ENCODE measurements at places on chromosomes 7 and 10.

DNA sequence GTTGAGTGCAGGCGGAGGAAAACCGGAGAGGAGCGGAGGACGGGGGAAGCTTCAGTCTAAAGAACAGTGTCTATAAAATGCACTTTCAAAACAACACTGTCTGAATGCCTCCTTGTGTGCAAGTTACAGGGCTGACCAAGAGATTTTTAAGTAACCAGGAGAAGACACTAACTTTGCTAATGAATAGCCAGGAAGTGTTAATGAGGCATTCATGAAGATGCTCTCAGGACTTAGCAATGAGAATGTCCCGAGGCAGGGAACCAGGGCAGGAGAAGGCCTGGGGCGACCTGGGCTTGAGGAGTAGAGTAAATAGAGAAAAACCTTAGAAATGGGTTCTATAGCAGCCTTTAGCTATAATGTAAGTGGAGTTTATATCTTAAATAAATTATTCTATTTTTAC lies 312.1 kb downstream of the SKIDA1 start:
- no peak for DNase-seq

DNA sequence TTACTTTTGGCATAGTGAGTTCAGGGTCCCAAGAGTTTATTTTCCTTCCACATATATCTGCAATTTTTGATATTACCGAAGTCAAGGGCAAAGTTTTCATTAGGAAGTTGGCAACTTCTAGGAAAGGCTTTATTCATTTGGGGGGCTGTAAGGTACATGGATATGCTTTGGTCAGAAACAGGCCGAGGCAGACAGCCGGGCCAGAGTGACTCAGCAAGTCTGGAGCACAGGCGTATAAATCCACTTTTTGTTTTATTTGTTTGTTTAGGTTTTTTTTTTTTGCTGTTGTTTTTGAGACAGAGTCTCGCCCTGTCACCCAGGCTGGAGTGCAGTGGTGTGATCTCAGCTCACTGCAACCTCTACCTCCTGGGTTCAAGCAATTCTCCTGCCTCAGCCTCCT lies 3.7 kb downstream of the ZNF680 start:
- no peak for DNase-seq

DNA sequence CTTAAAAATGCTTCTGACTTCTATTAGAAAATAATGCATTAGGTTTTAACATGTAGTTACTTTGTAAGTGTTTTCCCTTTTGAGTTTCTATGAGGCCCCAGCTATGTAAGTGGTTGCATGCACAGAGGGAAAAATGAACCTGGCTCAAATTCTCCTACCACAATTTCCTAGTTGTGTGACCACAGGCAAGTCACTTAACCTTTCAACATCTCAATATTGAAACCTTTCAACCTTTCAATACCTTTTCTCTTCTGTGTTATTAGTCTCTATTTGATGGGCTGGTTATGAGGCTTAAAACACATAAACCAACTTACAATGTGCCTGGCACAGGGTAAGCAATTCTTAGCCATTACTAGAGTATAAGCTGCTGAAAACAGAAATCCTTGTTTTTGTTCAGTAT lies 203.0 kb downstream of the KCND2 start:
- DNase-seq, result no peak

DNA sequence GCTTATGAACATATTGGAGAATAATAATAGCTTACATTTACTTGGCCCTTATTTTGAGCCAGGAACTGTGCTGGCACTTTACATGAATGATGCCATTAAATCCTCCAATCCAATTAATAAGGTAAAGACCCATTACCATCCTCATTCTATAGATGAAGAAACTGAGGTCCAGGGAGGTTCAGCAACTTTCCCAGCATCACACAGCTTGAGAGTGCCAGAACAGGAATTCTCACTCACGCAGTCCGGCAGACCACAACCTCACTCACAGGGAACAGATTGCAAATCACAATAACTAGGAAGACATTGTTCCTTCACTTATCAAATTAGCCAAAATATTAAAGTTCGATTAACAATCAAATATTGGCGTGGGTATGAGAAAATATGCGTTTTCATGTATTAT lies 18.3 kb downstream of the GPRIN2 start:
- no peak for DNase-seq

- DNase-seq, result no peak
Measured at GRCh38 chr7:13982940-13983677, 6.4 kb downstream of the ETV1 start.

- no peak for DNase-seq
Measured at GRCh38 chr7:149776289-149776688, 2.9 kb upstream of the ZNF467 start.

- DNase-seq, result no peak
Measured at GRCh38 chr10:98090822-98091221, 43.6 kb upstream of the R3HCC1L start.

DNA sequence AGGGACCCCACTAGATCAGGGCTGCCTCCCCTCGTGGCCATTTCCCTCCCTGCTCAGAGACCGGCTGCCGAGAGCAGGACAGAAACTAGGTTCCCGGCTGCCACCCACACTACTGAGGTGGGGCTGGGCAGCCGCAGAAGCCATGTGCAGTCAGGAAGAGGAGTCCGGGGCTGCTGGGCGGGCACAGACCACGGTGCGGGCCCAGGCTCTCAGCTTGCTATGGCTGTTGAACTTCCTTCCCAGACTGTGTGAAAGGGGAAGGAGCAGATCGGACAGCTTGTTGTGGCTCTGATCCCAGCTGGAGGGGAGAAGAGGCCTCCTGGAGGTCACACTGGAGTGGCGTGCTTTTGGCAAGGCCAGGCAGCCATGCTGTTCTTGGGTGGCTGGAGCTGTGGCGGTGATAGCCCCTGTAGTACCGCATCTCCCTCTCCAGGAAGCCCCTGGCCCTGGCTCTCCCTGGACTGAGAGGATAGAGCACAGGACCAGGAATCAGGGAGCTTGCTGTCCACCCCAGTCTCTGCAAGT lies 56.8 kb downstream of the HK1 start:
- no peak for DNase-seq

GRCh38 chr10:73940634-73941221 lies 29.8 kb downstream of the PLAU start:
- no peak for DNase-seq

GRCh38 chr7:19060761-19061259 lies 56.6 kb downstream of the TWIST1 start:
- DNase-seq, result no peak

GRCh38 chr10:42738679-42739078 lies 43.9 kb upstream of the BMS1 start:
- DNase-seq, result no peak
